RCC 7860 (cell line): ENCODE measurements at places on chromosomes 13 and 19.

GRCh38 chr13:24995225-24995804, 100.6 kb upstream of the PABPC3 start:
- DNase-seq: peak; percentile 49

- no peak for DNase-seq
Measured at GRCh38 chr19:57249329-57249728, 8.9 kb downstream of the ZNF805 start.

GRCh38 chr13:66543780-66544179, 686.4 kb downstream of the PCDH9 start:
- DNase-seq: no peak

DNA sequence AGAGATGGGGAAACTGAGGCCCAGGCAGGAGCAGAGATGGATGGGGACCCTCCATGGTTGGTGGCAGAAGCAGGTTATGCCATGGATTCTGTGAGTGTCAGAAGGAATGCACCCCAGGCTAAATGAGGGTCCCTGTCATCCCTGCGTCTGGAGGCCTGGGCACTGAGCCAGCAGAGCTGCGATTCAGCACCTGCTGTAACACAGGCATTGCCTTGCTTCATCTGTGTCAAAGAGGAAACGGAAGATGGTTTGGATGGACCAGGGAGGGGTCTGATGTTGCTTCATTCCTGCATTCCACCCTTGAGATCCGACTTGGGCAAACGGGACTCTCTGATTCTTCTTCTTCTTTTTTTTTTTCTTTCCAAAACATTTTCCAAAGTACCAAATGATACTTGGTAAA, 1.2 kb downstream of the C5AR1 start:
- DNase-seq: no peak

DNA sequence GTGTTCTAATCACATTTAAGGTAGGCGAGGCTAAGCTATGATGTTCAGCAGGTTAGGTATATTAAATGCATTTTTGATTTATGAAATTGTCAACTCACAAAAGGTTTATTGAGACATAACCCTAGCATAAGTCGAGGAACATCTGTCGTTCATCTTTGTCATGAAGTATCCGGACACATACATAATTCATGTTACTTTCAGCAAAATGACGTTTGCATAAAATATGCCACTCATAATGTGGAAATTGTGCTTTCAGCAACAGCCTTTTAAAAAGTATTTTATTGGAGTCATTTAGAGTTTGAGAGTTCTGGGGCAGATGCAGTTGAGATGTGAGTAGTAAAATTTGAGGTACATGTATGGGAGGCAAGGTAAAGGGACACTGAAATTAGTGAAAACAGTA, 66.4 kb downstream of the NAA16 start:
- DNase-seq: no peak
